ENCODE measurements at places on chromosomes 6 and 20.

GRCh38 chr6:129206821-129207220 is 323.9 kb downstream of the LAMA2 start:
- no peak for DNase-seq

DNA sequence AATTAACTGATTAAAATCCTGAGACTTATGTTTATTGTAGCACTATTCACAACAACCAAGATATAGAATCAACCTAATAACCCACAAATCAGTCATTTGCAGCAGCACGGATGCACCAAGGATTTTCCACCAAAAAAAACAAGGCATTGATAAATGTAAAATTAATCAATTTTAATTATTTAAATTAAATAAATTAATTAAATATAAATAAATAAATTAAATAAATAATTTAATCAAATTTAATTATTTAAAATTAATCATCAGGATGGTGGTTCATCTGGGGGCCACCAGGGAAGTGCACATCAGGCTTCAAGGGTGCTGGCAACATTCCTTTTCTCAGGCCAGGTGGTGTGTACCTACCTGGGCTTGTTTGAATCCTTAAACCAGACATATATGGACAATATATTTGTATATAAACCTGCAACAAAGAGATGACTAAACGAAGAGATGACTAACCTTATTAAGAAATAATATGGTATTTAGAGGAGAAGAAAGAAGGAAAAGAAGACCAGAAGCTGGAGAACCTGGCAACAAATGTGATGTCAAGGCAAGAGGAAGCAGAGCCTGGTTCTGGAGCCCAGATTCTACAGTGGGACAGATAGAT is 89.2 kb downstream of the CD164 start:
- no peak for DNase-seq

DNA sequence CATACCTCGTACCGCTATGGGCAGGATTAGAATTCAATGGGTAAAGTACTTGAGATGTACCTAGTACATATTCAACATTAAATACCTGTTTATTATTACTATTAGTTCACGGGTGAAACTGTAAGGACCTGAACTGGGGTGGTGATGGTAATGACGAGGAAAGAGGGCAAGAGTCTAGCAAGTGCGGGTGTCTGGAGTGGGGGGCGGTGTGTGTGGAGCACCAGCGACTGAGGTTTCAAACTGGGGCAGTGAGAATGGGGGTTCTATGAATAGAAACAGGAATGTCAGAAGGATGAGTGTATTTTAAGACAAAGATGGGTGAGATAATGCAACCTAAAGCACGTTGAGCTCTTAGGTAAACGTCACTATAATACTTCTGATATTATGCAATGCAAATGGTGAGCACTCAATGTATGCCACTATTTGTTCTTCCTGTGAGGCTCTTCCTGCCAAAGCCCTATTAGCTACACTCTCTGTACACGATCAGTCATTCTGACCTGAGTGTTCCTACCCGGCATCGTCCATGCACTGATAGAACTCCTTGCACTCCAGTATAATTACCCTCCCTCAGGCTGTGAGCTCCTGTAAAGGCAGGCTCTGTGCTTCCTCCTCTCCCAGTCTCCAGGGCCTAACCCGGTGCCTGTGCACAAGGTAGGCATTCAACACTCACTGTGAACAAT is 55.0 kb downstream of the ALDH5A1 start:
- DNase-seq: no peak

GRCh38 chr6:44422531-44422930 is 35.0 kb downstream of the CDC5L start:
- DNase-seq: no peak

GRCh38 chr20:33444797-33445560 is 1.4 kb upstream of the SNTA1 start:
- DNase-seq: no peak

DNA sequence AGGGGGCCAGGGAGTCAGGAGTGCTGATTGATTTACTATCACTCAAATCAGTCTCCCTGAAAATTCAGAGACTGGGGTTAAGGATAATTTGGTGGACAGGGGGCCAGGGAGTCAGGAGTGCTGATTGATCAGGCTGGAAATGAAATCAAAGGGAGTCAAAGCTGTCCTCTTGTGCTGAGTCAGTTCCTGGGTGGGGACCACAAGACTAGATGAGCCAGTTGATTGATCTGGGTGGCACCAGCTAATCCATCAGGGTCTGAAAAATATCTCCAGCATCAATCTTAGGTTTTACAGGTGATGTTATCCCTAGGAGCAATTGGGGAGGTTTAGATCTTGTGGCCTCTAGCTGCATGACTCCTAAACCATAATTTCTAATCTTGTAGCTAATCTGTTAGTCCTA is 6.1 kb upstream of the AFG1L start:
- no peak for DNase-seq

DNA sequence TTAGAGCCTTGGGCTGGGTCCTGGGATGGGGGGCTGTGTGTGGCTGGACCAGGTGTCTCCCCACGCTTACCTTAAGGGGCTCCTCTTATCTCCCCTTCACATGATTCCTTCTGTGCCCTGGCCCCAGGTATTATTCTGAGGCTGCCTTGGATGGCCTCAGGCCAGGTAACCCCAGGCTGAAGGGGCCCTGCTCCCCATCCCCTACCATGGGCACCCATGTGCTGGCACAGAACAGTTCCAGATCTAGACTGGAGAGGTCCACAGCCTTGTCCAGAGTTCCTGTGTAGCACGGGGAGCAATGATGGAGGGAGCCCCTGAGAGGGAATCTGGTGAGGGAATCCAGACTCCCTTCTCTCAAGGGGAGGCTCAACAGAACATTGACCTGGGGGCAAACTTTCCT is 32.1 kb downstream of the MOCS1 start:
- DNase-seq: no peak

- DNase-seq: no peak
These were observed 217.9 kb downstream of the PLCB4 start for GRCh38 chr20:9286501-9287461.

DNA sequence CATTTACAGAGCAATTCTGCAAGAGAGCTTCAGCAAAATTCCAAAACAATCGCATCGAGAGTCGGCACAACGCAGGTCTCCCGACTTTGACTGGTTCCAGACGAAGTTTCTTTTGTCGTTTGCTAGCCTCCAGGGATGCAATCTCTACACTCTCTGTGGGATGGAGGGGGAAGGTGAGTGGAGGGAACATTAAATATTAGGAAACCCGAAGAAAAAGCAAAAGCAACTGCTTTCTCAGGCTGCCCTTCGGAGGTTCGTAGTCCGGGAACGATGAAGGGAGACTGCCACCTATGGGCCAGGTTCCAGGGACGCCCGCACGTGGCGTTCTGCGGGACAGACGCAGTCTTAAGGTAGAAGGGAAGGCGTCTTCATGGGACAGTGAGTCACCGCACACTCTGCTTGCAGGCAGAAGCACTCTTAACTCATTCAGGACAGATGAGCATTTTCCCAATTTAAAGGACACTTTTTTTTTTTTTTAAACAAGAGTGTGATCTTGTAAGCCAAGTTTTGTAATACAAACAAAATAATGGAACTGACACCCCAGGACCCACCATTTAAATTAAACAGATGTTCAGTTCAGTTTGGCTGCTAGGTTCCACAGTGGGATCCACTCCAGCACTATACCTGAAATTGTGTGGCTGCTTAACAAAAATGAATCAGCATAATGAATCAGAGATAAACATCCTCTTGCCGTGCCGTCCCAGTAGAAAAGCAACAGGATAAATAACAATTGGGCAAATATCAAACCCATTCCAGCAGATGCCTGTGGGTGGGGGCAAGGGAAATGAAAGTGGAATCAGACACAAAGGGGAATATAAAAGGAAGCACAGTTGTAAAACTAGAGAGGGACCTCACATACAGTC is 65.8 kb upstream of the ARMC2 start:
- peak; percentile 22 for DNase-seq

DNA sequence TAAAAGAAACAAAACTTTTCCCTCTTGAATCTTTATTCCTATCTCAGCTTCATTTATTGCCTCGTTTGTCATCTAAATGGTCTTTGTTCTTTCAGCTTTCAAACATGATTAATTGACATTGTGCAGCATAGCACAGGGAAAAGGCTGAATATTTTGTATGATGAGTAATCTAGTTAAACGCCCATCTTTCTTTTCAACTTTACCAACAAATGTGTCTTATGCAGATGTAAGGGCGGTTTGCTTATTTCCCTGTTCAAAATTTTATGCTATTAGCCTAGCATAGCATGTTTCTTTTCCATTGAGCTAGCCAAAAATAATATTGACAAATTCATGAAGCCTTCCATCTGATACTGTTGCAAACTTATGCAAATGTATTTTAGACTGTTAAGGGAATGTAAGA is 176.4 kb upstream of the AKAP12 start:
- DNase-seq: no peak

GRCh38 chr6:38427492-38428210 is 212.1 kb downstream of the BTBD9 start:
- DNase-seq: no peak

DNA sequence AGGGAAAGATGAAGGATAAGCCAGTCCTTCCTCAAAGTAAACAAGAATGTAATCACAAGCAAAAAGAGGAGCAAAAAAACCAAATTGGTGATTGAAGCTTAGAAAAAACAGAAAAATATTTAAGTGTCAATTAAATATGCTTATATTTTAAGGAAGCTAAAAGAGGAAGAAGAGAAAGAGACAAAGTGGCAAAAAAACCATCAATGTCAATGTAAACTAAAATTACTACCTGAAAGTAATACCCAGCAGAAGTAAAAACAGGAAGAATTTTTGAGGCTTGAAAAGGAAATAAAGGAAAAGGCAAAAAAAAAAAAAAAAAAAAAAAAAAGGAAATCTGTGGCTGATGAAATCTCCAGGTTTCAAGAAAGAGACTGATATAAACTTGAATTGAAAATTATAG is 36.2 kb upstream of the OGFRL1 start:
- DNase-seq: no peak

- DNase-seq: no peak
These were observed 4.8 kb downstream of the COL9A1 start for GRCh38 chr6:70298068-70298467.

DNA sequence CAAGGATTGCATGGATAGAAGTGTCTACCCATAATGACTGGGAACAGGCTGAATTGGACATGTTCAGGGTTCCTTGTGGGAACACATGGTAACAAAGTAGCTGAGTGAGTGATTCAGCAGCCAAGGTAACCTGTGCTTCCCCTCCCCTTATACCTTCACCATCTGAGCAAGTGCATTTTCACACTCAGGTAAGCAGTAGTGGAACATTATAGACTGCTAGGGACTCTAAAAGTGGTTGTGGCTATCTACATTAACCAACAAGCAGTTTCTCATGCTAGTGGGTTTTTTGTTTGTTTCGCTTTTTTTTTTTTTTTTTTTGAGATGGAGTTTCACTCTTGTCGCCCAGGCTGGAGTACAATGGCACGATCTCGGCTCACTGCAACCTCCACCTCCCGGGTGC is 41.4 kb downstream of the KIZ start:
- DNase-seq: no peak

GRCh38 chr6:131136021-131136786 is 937 bp downstream of the AKAP7 start:
- DNase-seq: no peak

DNA sequence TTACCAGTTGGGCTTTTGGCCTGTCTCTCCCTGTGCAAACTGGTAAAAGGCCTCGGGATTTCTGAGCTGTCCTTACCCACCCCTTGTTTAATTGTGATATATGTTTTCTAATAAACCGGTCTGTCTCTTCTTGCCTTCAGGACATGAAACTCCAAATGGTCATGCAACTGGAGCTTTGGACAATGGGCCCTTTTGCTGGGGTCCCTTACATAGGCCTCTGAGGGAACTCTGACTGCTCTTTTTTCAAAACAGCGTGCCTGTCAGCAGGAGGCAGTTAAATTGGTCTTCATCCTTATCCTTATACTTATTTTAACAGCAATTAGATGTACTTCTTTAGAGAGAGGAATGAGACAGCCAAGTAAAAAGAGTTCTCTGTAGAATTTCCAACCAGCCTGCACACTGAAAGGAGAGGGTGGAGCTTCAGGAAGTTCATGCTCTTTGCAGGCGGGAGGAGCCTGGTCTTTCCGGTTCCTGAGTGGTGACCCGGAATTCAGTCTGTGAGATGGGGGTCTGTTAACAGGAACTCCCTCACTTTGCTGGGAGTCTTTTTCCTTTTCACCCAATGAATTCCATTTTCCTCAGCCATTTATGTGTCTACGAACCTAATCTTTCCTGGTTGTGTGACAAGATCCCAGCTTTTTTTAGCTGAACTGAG is 299.6 kb upstream of the GJE1 start:
- no peak for DNase-seq

GRCh38 chr6:7106752-7107577 is 796 bp upstream of the RREB1 start:
- DNase-seq: peak; percentile 31

- no peak for DNase-seq
These were observed 50.6 kb downstream of the LAMA4 start for GRCh38 chr6:112203577-112204349.

- DNase-seq: no peak
These were observed 144.2 kb downstream of the BTBD9 start for GRCh38 chr6:38495518-38495917.

- no peak for DNase-seq
These were observed 54.0 kb upstream of the BTN3A2 start for GRCh38 chr6:26311012-26311384.

DNA sequence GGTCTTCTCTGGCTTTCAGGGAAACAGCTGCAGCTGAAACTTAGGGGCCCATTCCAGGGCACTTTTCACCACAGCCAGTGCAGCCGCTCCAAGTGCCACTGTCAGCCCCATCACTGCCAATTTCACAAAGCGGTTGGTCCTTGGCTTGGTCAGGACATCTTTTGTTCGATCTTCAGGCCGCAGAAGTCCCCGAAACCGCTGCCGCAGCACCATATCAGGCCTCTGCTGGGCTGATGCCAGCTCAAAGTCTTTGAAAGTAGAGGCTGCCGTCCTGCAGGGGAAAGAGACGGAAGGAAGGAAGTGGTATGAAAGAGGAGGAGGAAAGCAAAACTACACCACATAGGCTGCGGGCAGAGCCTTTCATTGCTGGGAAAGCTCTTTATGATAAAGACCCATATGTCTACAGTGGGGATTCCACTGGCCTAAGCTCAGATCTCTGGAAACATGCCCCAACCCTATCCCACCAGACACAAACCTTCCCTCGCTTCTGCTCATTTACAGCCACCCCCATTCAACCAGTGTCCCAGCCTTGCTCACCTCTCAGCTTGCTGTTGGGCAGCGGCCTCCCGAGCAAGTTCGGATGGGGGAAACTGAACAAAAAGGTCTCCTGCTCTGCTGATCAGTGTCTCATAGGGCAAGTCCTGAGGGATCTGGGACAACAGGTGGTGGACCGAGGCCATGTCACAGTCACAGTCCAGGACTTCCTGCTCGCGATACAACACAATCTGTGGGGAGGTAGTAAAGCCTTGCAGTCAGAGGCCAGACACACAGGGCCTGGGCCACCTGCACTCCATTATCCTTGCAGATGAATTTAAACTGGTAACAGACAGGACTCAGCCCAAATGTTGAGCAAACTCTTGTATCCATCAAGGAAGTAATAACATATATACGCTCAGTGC is 23.5 kb downstream of the TBC1D20 start:
- DNase-seq: peak; percentile 16

- DNase-seq: no peak
These were observed 291.8 kb downstream of the EYA4 start for GRCh38 chr6:133532908-133533307.

DNA sequence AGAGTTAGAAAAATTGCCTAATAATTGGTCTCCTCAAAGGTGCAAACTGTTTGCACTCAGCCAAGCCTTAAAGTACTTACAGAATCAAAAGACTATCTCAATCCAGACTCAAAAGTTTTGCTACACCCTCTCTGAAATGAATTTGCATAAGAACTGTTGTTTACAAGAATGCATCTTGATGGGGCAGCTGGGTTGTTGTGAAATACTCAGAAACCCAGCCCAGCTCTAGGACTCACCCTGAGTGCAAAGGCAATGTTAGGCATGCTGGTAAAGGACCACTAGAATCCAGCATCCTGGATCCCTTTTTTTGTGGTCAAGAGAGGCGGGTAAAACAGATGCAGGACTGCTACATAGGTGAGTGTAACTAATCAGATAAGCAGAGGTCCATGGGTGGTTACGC is 700.2 kb downstream of the EYS start:
- DNase-seq: no peak

Data from stimulated activated CD8-positive, alpha-beta memory T cell treated with anti-CD3 and anti-CD28 coated beads, Interleukin-15, amount 100 ng/mL, for 24 hours (primary cell).